ENCODE measurements at places on chromosomes 1 and 21.

GRCh38 chr1:17540255-17541001, 930 bp downstream of the ARHGEF10L start:
- peak; percentile 24 for DNase-seq

GRCh38 chr1:55869065-55869464, 653.9 kb upstream of the USP24 start:
- no peak for DNase-seq

GRCh38 chr1:3584915-3585314, 26.4 kb downstream of the MEGF6 start:
- DNase-seq = no peak

GRCh38 chr1:1333551-1334241, 2.6 kb downstream of the TAS1R3 start:
- no peak for DNase-seq

DNA sequence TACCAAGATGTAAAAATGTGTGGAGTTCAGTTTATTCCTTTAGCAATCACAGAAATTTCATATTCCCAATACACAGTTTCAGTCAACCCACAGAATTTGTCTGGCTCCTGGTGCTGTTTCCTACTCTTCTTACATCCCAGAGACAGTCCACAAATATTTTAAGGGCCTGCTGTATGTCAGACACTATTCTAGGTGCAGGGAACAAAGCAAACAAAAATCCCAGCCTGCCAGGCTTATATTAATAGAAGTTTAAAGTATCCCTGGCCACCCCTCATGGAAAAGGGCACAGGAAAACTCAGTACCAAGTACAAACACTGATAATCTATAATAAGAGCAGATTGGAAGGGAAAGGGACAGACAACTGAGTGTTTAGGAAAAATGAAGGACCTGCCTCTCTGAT, 194.8 kb downstream of the ZP4 start:
- DNase-seq = no peak

DNA sequence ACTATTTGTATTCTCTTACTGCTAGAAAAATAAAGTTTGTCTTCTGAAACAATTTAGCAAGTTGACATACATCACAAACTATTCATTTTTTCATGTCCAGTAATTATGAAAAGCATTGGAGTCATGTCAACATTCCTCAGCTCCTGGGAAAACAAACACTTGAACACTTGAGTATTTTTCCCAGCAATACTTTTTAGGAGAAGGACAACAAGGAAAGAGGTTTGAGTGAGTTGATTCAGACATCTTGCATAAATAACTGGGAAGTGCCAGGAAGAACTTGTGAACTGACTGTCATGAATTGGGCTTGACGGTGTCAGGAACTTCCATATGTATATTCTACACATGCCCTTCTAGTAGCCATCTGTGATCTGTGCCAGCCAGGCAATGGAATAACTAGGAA, 195.6 kb downstream of the HMCN1 start:
- no peak for DNase-seq

DNA sequence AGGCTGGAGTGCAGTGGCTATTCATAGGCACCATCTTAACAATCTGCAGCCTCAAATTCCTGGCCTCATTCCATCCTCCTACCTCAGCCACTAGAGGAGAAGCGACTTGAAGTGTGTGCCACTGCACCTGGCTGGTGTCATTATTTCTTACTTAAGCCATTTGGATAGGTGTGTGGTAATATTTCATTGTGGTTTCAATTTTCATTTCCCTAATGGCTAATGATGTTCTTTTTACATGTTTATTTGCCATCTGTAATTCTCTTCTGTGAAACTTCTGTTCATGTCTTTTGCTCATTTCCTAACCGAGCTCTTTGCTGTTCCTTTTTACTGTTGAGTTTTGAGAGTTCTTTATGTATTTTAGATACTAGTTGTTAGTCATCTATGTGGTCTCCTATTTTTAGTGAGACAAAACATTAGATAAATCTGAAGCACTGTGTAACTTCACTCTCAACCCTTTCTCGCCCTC, 66.8 kb downstream of the SLC27A3 start:
- DNase-seq = no peak

- no peak for DNase-seq
Measured at GRCh38 chr1:205186191-205186590, 25.3 kb downstream of the DSTYK start.

GRCh38 chr1:171751221-171751620, 9.4 kb upstream of the VAMP4 start:
- no peak for DNase-seq

DNA sequence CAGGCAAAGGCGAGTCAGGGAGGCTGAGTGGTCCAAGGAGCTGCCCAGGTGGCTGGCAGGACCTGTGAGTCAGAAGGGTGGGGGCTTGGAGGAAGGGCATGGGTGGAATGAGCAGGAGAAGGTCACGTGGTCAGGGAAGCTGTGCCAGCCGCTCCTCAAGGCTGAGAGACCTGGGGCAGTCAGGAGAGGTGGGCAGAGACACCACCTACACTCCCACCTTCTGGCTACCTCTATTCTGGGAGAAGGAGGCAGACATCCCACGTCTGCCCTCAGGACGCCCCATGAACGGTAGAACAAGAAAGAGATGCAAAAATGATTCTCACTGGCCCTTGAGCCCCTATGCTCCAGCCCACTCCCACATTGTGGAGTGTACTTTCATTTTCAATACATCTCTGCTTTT, 151.8 kb upstream of the RAB4A start:
- no peak for DNase-seq

DNA sequence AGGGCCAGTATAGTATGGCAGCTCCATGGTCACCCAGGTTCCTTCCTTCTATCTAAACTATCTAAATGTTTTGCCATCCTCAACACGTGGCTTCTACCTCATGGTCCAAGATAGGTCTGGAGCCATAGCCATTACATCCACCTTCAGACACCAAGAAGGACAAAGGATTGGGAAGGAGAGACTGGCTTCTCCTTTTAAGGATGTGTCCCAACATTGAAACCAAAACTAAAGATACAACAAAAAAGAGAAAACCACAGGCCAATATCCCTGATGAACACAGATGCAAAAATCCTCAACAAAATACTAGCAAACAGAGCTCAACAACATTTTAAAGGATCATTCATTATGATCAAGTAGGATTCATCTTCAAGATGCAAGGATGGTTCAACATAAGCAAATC, 24.8 kb downstream of the HSD11B1 start:
- no peak for DNase-seq
